ENCODE measurements at places on chromosomes 3 and 15. TPM values are rescaled to one million over a fixed set of nuclear protein-coding genes. Genes with fewer than 3 reads are reported as not detected.

SMAD6 gene
- 3.8 TPM for polyA plus RNA-seq

QTRT2 gene
- 5.3 TPM for polyA plus RNA-seq

TMC3 gene
- polyA plus RNA-seq = not detected

PIERCE2 gene
- polyA plus RNA-seq = 1.4 TPM

STARD5 gene
- polyA plus RNA-seq = 5.1 TPM

C2CD4A gene
- not detected for polyA plus RNA-seq

Measured in BJ (cell line).